ENCODE measurements at places on chromosomes 12 and 14.

DNA sequence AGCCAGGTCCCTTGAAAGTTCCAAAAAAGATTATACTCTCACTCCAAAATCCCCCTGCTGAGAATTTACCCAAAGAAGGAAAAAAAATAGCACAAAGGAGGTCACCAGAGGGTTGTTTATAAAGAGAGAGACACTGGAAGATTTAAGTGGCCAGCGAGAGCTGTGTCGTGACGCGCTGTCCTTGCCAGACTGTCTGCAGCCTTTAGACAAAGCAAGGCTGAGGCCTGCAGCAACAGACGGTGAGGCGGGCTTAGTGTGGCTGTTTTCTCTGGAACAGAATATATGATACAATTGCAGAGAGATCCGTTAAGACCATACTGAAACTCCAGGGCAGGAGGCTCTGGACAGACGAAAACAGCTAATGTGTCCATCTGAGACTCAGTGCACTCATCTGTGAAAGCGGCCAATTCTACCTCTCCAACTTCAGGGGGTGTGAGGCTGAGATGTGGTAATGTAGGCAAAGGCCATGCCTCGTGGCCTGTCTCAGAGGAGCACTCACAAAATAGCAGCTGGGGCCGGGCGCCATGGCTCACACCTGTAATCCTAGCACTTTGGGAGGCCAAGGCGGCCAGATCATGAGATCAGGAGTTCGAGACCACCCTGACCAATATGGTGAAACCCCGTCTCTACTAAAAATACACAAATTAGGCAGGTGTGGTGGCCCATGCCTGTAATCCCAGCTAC lies 36.2 kb downstream of the ANAPC7 start:
- DNase-seq: no peak

DNA sequence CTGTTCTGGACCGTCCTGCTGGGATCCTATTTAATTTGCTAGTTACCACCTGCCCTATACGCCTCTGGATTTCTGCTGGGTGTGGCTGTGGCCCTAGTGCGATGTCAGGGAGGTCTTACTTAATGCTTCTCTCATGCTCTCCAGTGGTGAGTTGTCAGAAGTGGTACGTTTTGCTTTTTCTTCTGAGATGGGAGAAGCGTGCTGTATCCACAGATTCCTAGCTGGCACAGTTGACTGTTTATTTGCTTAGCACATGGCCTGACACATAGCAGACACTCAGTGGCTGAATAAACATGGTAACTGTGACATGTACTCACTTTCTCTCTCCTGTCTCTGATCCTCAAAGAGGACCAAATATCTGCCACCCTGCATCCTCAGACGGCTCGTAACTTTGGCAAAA lies 107.3 kb downstream of the CACNA1C start:
- DNase-seq: no peak

- DNase-seq: no peak
Measured at GRCh38 chr12:15644700-15645099, 144.5 kb downstream of the EPS8 start.

DNA sequence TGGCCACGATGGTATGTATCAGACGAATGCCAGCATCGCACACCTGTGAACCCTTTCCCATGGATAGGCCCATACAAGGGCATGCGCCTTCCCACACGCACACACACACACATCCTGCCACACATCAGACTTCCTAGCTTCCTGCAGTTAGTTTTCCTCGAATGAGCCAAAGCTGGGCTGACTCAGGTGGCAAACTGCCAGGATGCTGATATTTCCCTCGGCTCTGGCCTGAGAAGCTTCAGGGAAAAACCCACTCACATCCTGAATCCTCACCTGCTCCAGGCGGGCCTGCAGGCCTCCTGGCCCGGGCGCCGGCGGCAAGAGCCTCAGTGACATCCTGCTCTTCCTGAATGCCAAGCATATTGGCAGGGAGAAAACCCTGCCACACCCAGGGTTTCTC lies 22.4 kb downstream of the CALM1 start:
- peak; percentile 21 for DNase-seq

GRCh38 chr14:22764382-22764781 lies 2.1 kb upstream of the OXA1L start:
- no peak for DNase-seq

DNA sequence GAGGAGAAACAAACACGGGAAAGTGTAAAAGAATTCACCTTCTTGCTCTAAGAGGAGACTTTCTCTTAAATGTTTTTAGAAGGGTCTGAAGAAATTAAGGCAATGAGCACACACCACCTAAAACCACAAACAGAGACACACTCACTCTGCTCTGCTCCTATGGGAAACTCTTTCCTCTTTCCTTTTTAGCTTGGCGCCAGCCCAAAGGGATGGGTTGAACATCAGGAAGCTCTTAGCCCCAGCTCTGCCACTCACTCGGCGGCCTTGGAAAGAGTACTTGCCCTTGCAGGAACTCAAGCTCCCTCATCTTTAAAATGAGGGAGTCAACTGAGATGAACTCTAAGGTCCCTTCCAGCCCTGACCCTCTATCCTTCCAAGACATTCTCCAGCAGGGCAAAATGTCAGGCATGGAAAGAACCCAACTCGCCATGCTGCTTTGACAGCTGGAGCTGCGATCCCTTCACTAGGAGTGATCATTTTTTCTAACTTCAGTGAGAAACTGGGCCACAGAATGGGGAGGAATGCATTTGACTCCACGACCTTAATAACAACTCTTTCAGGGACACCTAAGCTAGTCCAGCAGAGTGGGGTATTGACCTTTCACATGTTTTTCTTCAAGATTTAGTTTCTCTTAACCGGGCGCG lies 980 bp upstream of the RNASE8 start:
- DNase-seq: no peak

- no peak for DNase-seq
Measured at GRCh38 chr14:91912035-91912434, 35.5 kb downstream of the FBLN5 start.

DNA sequence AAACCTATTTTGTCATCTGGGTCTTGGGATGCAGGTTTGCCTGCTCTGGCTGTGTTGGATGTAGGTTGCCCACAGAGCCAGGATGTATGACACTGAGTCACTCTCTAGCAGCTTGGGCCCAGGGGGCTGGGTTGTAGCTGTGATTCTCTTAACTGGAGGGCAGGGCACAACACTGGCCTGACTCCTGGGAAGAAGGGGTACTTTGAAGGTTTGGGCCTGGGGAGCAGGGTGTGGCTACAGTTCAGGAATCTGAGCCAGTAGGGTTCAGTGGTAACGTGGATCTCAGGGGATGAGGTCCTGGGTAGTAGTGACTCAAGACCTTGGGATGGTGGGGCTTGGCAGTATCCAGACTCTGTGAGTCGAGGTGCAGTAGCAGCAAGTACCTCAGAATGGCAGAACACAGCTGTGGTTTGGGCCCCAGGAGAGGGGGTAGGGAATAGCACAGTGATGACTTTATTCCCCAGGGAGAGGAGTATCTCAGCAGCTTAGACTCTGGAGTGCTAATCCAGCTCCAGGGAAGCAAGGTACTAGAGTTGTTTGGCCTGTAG lies 25.7 kb downstream of the TBC1D15 start:
- no peak for DNase-seq

DNA sequence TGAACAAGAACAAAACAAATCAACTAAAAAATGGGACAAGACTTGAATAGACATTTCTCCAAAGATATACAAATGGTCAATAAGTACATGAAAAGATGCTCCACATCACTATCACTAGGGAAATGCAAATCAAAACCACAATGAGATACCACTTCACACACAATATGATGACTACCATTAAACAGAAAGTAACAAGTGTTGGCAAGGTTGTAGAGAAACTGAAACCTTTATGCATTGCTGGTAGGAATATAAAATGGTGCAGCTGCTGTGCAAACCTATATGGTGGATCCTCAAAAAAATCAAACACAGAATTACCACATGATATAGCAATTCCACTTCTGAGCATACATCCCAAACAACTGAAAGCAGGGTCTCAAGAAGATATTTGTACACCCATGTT lies 5.2 kb downstream of the SMAGP start:
- DNase-seq: no peak

GRCh38 chr14:22432348-22432976 lies 156.6 kb downstream of the DAD1 start:
- DNase-seq: peak; percentile 7

DNA sequence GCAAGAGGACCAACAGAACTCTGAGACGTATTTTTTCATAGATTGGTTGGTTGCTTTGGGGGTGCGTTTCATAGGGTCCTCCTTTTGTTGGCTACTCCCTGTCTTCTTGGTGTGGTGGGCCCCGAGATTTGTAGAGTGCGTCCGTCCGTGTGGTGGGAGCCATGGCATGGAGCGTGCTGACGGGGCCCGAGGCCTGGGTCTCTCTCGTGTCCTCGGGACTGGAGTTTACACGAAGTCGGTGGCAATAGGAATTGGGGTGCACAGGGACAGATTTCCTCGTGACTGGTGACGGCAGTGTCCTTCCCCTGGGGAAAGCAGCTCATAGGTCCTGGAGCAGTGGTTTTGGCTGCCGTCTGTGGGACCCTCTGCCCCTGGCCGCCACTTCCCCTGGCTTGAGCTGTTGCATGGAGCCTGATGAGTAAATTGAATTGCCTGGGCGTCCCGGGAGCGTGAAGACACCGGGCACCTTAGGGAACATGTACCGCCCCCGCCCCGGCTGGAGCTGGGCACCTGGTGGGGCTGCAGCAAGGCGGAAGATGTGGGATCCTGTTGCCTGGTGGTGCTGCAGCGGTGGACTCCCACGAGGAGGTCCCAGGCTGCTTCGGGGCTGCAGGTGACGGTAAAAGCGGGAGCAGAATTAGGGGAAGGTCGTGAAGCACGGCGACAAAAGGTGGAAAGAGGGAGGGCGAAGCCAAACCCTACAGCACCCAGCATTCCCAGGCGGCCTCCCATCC lies 153.7 kb upstream of the ALG10B start:
- DNase-seq: no peak

DNA sequence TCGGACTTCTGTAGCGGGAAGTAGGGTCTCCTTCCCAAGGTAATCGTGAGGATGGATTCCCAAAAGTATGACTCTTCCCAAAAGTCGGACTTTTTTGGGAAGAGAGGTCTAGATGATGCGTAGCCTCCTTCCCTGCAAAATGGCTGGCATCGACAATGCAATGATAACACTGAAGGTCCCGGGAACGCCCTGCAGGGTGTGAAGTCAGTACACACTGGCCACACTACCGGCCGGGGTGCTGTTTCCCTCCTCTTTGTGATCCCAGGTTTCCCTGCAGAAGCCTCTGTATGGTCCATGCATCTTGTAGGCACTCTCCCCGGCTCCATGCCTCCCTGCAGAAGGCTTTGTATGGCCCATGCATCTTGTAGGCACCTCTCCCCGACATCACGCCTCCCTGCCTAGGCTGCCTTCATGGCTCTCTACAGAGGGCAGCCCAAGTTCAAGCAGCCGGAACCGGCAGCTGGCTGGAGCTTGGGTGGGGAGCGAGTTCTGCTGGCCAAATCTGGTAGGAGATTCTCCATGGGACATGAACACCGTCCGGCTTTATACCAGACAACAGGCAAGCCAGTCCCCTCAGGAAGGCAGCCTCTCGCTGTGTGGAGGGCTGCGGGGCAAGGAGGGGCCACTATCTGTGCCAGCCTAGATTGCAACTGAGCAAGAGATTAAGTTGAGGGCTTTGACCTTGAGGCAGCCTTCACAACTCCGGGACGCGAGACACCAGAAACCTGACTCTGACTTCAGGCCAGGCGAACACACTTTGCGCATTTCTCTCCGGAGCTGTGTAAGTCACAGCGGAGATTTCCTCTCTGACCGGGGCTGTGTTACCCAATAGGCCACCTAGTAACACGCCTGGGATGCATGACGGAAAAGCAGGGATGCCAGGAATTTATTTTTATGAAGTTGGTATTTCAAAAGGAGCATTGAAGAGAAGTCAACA lies 23.5 kb downstream of the FZD10 start:
- DNase-seq: no peak

DNA sequence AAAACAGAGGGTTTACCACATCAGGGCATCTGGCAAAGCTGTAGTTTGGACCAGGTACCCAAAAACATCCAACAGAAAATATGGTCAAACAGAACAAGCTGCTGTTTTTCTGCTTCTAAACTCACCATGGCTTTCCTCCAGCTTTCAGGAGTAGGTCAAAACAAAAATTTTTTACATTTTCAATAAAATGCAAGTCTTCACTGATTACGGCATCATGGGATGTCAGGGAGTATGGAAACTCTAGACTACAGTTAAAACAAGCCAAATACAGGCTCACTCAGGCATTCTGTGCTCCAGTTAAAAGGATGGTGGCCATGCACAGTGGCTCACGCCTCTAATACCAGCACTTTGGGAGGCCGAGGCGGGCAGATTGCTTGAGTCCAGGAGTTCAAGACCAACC lies 47.1 kb upstream of the PSMA6 start:
- no peak for DNase-seq

DNA sequence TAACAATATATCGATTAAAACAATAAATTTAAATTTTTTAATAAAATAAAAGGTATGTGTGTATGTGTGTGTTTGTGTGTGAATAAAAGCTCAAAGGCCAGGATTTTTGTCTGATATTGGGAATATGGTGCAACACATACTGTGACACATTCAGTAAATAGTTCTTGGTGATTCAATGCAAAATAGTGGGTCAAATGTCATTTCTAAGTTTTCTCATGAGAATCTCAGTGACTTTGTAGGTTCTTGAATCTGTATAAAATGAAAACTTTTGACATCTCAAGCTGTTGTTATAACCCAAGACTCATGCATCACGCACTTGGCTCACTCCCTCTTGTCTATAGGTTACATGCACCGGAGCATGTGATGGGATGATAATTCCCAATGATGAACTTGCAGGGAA lies 16.2 kb upstream of the MED6 start:
- DNase-seq: no peak

- DNase-seq: no peak
Measured at GRCh38 chr14:64826845-64827244, 52.9 kb downstream of the SPTB start.

- DNase-seq: no peak
Measured at GRCh38 chr12:113457710-113458109, 14.0 kb downstream of the LHX5 start.

GRCh38 chr14:31166271-31166561 lies 41.4 kb downstream of the HECTD1 start:
- no peak for DNase-seq

GRCh38 chr12:112967306-112967705 lies 11.0 kb upstream of the OAS2 start:
- no peak for DNase-seq

GRCh38 chr14:69518289-69519101 lies 34.0 kb downstream of the PLEKHD1 start:
- no peak for DNase-seq

DNA sequence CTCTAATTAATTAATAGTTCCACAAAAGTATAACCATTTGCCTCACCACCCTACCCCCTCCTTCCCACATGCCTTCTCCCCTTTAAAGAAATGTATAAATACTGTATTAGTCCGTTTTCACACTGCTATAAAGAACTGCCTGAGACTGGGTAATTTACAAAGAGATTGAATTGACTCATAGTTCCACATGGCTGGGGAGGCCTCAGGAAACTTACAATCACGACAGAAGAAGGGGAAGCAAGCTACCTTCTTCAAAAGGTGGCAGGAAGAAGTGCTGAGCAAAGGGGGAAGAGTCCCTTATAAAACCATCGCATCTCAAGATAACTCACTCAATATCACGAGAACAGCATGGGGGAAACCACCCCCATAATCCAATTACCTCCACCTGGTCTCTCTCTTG lies 8.2 kb upstream of the RESF1 start:
- DNase-seq: no peak
